A549 treated with CORT108297 at 1 μM for 4 hours (cell line): ENCODE measurements at places on chromosomes 5 and 9. TPM values are rescaled to one million over a fixed set of nuclear protein-coding genes. Genes with fewer than 3 reads are reported as not detected.

SPATA31A3 gene
- total RNA-seq, result not detected in 5 replicates

EPB41L4B gene
- total RNA-seq, result 10.4 to 11.6 TPM (median 10.9 TPM) in 5 replicates

SCAI gene
- total RNA-seq, result 1.2 to 1.8 TPM (median 1.6 TPM) in 5 replicates

PDE6A gene
- 0.13 to 0.21 TPM (median 0.13 TPM) in 5 replicates for total RNA-seq

DNAH5 gene
- 0.66 to 1.8 TPM (median 1.3 TPM) in 5 replicates for total RNA-seq

PHYHD1 gene
- not detected in 5 replicates for total RNA-seq
